GM12892 (cell line): ENCODE measurements at places on chromosomes 4 and X.

DNA sequence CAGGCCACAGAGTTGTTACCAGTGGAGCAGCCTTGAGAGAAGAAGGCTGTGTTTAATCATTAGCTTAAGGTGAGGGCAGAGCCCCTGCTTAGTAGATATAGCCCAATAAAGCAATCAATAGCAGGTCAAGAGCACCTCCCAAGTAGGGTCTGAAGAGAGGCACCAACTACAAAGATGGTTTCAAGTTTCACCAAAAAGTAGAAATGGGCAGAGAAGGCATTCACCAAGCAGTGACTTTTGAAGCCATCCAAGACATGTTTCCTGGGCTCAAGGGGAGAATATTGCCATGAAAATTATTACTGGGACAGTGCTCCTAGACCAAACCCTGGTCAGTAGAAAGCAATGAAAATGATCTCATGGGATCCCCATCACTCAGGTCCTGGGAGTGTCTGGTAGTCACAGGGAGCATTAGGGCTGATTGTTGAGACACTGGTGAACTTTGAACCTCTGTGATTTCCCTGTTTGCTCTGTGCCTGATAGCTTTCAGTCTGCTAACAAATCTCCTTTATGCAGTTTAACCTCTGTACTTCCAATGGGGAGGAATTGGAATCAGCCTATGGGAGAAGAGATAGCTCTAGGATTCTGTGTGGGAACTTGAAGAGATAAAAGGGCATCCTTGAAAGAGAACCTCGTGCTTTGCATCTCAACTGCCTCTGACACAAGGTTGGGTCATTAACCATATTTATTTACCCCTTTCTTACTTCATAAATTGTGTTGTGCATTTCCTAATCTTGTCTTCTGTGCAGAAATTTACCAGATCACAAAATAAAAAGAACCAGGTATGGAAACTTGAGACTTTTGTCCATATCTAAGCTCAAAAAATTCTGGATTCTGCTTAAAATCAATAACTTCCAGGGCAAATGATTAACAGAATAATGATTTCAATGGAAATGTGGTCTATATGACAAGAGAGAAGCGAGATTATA, 9.3 kb upstream of the OTC start:
- no peak for DNase-seq

DNA sequence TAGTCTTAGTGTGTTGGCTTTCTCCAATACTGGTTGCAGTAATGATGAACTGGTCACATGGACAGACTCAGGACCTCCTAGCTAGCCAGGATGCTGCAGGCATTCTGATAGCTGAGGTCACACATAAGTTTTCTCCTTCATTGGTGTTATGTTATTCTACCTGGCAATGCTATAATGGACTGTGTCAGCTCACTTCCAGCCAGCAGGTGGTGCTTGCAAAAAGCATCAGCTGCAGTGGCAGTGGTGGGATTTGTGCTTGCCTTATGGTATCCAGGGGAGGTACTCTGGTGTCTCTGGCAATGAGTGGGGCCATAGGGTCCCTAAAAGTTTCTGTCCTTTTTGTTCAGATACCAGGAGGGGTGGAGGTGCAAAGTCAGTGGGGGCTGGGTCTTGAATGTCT, 33.6 kb downstream of the ZNF330 start:
- DNase-seq: no peak

- no peak for DNase-seq
These were observed 46.1 kb downstream of the AFAP1 start for GRCh38 chr4:7893539-7893938.

DNA sequence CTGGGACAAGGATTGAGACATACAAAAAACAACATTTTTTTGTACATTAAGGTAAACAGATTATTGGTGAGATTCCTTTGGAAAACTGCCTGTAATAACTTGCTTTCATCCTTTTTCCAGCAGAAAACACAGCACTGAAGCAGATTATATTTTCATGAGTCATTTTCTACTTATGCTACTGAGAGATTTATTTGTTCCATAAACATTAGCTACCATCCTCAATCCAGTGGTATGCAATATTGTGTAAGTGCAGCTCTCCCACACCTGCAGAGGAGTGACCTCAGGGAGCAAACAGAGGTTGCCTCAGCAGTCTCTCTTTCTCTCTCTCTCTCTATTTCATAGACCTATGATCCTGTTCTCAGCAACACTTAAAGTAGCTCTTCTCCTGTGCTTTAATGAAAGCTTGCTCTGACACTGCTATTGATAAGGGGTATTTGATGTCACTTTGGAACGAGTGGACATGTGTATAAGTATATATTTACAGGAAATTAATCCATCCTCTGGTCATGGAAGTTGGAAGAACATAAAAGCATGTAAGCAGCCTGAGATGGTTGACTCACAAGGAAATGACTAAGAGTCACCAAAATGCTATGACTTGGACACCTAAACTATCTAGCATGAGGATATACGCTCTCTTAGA, 163.7 kb upstream of the SPANXC start:
- no peak for DNase-seq

DNA sequence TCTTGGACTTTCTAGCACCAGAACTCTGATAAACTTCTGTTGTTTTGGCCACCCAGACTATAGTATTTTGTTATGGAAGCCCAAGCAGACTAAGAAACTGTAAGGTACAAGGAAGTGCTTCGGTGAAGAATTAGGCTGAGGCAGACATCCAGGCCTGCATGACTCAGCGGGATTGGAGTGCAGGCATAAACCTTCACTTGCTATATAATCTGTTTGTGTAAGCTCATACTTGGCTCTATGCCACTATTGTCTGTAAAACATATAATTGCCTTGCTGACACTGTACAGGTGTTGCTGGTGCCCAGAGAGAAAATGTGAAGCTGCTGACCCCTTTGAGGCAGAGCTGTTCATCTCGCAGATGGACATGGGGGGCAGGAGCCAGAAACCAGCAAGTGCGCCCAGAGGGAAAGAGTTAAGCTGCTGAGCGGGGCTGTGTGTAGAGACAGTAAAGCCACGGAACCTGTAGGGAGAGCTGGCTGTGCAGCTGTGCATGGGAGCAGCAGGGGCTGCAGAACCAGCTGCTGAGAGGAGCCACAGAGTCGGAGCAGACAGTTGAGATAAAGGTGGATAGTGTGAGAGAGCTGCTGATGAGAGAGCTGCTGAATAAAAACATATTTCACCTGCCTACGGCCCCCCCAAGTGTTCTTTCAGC, 96.2 kb downstream of the RBM46 start:
- no peak for DNase-seq

GRCh38 chr4:102759831-102760644, 730 bp downstream of the MANBA start:
- no peak for DNase-seq

DNA sequence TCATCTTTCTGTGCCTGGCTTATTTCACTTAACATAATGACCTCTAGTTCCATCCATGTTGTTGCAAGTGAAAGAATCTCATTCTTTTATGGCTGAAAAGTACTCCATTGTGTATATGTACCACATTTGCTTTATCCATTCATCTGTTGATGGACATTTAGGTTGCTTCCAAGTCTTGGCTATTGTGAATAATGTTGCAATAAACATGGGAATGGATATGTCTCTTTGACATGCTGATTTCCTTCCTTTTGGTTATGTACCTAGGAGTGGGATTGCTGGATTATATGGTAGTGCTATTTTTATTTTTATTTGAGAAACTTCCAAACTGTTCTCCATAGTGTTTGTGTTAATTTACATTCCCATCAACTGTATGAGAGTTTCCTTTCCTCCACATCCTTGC, 71.2 kb downstream of the TACR3 start:
- DNase-seq: no peak

- no peak for DNase-seq
These were observed 18.2 kb downstream of the SH3KBP1 start for GRCh38 chrX:19869193-19869592.

DNA sequence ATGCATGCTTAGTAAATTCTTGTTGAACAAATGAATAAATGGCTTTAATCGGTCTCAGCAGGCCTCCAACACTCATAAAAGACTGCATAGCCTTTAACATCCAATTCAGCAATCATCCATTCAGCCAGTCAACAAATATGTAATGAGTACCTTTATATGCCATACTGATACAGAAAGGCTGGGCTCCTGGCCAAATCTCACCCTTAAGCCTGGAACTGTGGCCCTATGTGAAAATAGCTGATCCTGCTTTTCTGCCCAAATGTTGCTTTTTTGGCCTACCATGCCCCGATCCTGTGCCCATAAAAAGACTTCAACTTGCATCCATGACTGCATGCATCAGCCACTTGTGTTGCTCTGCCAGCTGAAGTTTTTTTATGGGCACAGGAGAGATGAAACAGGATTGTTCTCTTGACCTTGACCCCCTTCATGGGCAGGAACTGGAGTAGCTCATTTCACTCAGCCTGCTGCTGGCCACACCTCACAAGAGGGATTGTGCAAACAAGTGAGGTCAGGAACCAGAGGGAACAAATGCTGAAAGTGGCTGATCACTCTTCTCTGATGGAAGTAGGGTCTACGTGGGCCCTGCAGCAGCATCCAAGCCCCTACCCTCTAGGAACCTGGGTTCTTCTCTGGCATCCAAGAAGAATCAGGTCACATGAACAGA, 75.6 kb downstream of the NPY1R start:
- DNase-seq: no peak

- no peak for DNase-seq
These were observed 426.4 kb upstream of the RPS6KA3 start for GRCh38 chrX:20693078-20693477.

DNA sequence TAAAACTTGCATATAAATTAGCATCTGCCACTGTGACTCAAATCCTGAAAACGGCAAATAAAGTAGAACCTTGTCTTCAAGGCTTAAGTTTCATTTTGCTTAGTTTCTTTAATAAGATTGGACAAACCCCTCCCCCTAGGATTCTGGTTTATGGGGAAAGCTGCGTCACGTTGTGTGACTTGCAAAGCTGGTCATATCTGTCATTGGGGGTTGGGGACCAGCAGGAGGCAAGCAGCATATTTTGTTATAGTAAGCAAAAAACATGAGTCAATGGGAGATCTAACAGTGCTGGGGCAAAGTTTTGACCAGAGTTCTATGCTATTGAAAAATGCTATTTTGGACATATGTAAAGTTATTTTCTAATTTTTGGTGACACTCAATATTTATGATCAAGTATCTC, 407.3 kb downstream of the PCDH18 start:
- no peak for DNase-seq

DNA sequence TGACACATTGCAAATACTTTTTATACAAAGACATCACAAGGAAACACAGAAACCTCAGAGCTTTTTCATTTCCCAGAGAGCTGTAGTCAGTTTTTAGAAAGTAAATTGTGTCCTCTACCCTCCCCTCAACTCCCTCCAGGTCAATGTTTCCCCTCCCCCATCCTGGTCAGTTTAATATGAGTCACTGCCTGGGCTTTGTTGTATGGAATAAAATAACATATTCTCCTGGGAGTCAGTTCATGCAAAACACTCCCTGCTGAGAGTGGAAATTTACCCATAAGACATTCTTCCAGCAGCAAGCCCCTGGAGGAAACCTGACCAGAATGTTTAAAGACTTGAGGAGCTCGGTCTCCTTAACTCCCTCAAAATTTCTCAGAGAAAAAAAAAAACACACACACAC, 270.1 kb upstream of the LDB2 start:
- no peak for DNase-seq

DNA sequence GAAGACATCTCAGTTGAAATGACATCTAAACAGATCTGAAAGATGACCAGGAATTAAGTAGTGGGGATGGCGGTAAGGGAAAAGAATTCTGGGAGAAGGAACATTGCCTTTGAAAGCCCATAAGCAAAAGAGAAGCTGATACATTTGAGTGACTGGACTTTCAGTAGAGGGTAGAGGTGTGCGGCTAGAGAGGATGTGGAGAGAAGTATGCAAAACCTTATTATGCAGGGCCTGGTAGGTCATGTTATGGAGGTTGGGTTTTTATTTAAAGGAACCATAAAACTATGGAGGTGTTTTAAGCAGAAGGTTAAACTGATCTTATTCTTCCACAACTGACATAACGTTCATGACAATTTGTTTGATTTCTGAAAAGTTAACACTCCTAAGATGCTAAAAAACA, 36.3 kb downstream of the RPS6KA3 start:
- DNase-seq: no peak

GRCh38 chrX:68865300-68865699, 36.5 kb downstream of the EFNB1 start:
- DNase-seq: no peak

GRCh38 chrX:9770319-9770718, 4.7 kb upstream of the GPR143 start:
- no peak for DNase-seq

- DNase-seq: no peak
These were observed 134.7 kb downstream of the LHFPL1 start for GRCh38 chrX:112545051-112545450.

DNA sequence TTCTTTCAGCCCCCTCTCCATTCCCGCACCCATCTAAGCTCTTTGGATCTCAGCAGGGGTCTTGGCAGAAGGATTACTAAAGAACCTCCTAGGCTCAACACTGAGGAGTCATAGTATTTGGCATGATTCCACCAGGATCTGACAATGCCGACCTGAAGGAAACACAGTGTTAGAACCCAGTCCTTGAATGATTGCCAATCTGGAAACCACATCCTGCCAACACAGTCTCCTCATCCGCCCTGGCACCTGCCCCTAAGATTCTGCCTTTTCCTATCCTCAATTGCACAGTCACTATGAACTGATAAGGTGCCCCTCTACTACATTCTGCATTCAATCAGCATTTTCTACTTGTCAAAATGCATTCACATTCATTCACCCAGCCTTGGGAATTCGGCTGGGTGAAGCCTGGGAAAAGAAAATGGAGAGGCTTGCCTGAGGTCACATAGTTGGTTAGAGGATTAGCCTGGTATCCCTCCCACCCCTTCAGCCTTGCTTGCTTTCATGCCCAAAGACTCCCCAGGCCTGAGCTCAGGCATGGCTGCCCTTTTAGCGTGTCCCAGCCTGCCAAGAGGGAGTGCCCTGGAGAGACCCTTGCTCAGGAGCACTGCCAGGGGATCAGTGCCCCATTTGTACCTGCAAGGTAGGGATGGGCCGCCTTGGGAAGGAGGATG, 2.2 kb upstream of the CLDN2 start:
- DNase-seq: no peak

- no peak for DNase-seq
These were observed 635.6 kb downstream of the STPG2 start for GRCh38 chr4:97507587-97508245.

DNA sequence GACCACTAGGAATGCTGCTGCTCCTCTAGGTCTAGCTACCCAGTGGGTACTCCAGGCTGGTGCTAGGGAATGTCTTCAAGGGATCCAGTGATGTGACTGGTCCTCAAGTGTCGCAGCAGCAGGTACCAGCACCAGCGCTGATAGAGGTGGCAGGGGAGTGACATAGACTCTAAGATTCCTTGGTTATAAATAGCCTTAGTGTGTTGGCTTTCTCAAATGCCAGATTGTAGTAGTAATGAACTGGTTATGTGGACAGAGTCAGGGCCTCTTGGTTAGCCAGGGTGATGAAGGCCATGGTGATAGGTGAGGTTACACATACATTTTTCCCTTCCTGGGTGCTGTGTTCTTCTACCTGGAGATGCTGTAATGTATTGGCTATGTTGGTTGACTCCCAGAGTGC, 38.3 kb downstream of the DCLK2 start:
- no peak for DNase-seq
